Endothelial cell of umbilical vein (primary cell): ENCODE measurements at places on chromosomes 4 and X. TPM values are rescaled to one million over a fixed set of nuclear protein-coding genes. Genes with fewer than 3 reads are reported as not detected.

The SFRP2 gene
- total RNA-seq = not detected in 2 replicates

The FAM47E gene
- 0.11 TPM in 1 of 2 replicates, not detected in the other for total RNA-seq

- DNase-seq = no peak
Observed at GRCh38 chr4:147548256-147548655, 67.4 kb downstream of the EDNRA start.

The EFNB1 gene
- 8.8 and 13.3 TPM in 2 replicates for total RNA-seq

GRCh38 chr4:141375855-141376254, 155.2 kb downstream of the ZNF330 start:
- DNase-seq = peak; percentile 65

DNA sequence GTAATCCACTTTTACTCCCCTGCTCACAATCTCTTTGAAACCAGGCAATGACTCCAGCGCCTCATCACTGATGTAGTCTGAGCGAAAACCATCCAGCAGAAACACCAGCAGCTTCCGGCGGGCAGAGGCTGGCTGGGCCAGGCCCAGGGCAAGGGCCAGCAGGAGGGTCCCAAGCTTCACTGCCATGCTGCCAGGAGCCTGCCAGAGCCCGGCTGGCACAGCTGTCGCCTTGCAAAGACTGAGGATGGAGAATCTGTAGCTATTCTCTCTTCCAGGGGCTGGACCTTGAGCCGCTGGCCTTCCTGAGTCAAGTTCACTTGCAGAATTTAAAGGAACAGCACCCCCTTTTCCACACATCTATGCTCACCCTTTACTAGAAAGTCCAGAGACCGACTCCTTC, at the start of gene ENPP6:
Gene ENPP6, minus strand, starts transcription at position 240 of the 400 bp plus-strand sequence. Its CDS starts 54 bp downstream, at position 186.
- no peak for DNase-seq

The FATE1 gene
- total RNA-seq = not detected in 2 replicates

The S100P gene
- total RNA-seq = not detected in 2 replicates

The NUP62CL gene
- not detected in 2 replicates for total RNA-seq
